ENCODE measurements at places on chromosomes 7 and 10. TPM values are rescaled to one million over a fixed set of nuclear protein-coding genes. Genes with fewer than 3 reads are reported as not detected.

DNA sequence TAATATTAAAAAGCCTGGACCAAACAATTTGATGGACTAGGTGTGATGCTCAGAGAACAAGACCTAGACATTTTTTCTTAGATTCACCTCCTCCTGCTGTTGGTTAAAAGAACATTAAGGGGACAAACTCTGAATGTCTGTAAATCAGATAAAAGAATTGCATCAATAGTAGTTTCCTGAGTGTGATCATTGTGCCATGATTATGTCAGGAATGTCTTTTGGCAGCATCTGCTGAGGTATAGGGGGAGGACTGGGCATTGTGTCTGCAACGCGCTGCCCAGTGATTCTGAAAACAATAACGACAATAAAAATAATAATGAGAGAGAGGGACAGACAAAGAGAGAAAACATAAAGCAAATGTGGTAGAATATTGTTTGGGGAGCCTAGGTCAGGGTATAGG is 6.9 kb downstream of the C7orf57 start:
- no peaks in the 10 kb centered on the region for H3K36me3 ChIP-seq
- H3K27me3 ChIP-seq, result no peaks in the 10 kb centered on the region
- H3K27ac ChIP-seq, result no peak overlapping the region
- DNase-seq, result no peak

DNA sequence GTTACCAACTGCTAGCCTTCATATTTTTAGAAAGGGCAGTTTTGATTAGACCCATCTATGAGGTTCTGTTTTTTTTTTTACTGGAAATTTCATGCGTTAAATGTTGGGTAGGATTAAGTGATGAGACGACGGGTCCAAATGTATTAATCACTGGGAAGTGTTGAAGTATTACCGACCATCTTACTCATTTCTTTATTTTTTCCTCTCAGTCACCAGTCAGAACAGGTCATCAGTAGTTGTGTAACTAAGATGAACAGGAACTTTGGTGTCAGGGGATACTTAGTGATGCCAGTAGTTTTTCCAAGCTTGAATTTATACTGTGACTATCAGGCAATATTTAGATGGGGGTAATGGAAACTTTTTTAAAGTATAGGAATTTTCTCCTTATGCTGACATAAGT is 14.2 kb downstream of the TFAM start:
- H3K4me1 ChIP-seq, result no peaks in the 10 kb centered on the region
- peaks cover 5% of the 10 kb centered on the region for H3K36me3 ChIP-seq
- no peaks in the 10 kb centered on the region for H3K27me3 ChIP-seq
- no peak for DNase-seq
- H3K27ac ChIP-seq, result no peak overlapping the region

GRCh38 chr10:106592396-106592795 is 572.1 kb downstream of the SORCS1 start:
- no peak overlapping the region for H3K27ac ChIP-seq
- no peak for DNase-seq
- H3K4me3 ChIP-seq, result no peak overlapping the region

GRCh38 chr7:28155019-28155660 is 25.5 kb downstream of the JAZF1 start:
- H3K36me3 ChIP-seq, result no peaks in the 10 kb centered on the region
- H3K27me3 ChIP-seq, result no peaks in the 10 kb centered on the region
- H3K27ac ChIP-seq, result no peak overlapping the region
- DNase-seq, result no peak
- H3K4me3 ChIP-seq, result no peak overlapping the region

DNA sequence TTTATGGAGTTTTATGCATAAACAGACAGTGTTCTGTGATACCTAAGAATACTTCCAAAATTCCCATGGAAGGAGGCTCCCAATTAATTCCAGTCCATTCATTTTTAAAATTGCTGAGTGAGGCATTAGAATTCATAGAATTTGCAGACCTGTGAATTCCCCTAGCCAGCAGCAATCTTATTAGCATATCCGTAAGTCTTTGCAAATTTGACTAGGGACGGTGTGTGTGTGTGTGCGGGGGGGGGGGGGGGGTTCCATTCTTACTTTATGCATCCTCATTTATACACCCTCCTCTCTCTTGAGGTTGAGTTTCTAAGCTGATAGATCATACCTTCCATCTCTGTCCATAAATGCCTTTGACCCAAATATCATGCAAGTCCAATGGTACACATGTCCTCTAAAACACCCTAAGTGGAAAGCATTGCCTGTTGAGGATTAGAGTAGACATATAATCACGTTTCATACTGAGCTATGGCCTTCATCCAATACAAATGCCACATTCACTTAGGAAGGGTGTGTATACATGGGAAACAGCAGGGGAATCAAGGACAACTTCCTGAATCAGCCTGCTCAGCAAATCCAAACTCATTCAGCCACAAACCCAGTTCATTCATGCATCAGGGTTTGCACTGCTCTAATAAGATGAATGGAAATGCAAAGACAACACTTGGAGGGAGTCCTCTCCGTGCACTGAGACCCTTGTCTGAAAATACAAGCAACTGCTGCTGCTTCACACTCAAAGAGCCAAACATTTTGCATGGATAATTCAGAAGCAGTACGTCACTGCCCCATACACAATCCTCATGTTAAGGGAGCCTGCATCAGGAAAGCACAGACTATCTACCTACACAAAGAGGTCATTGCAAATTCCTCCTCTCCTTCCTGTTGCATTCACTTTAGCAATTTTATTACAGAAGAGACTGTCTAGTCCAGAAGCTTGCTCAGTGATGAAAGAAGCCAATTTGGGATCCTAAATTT is 350.8 kb downstream of the KCNMA1 start:
- H3K27me3 ChIP-seq, result no peaks in the 10 kb centered on the region
- no peak for DNase-seq
- H3K27ac ChIP-seq, result no peak overlapping the region

DNA sequence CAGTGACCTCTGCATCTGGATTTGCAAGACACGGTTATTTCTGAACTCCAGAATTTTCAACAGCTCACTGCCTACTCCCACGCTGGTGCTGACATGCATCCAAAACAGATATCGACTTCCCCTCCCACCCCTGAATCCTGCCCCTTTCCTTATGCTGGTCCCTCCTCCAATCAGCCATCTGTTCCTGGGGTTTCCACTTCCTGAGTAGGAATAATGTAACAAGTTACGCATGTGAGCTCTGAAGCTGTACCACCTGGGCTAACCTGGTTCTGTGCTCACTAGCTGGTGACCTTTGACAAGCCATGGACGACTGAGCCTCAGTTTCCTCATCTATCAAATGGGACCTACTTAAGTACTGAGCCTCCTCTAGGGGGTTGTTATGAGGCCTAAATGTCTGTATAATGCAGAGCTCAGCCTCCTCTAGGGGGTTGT is 1.7 kb upstream of the NCAPG2 start:
- no peak for DNase-seq
- no peak overlapping the region for H3K4me3 ChIP-seq
- no peaks in the 10 kb centered on the region for H3K4me1 ChIP-seq

- H3K27me3 ChIP-seq, result no peaks in the 10 kb centered on the region
- H3K36me3 ChIP-seq, result peaks cover 8% of the 10 kb centered on the region
- H3K4me1 ChIP-seq, result no peaks in the 10 kb centered on the region
These were observed 48.6 kb downstream of the CUL2 start for GRCh38 chr10:35041502-35041879.

- no peaks in the 10 kb centered on the region for H3K4me1 ChIP-seq
- DNase-seq, result no peak
- no peak overlapping the region for H3K27ac ChIP-seq
- H3K27me3 ChIP-seq, result no peaks in the 10 kb centered on the region
- no peaks in the 10 kb centered on the region for H3K36me3 ChIP-seq
These were observed 3.8 kb downstream of the REPIN1 start for GRCh38 chr7:150372271-150373048.

- H3K27ac ChIP-seq, result no peak overlapping the region
- peaks cover 7% of the 10 kb centered on the region for H3K4me1 ChIP-seq
- no peak for DNase-seq
These were observed 116.9 kb upstream of the SVIL start for GRCh38 chr10:29751684-29752083.

- DNase-seq, result peak; percentile 76
- H3K27me3 ChIP-seq, result peaks cover 6% of the 10 kb centered on the region
- no peaks in the 10 kb centered on the region for H3K4me1 ChIP-seq
- H3K27ac ChIP-seq, result no peak within 1 kb of the TSS
These were observed at the start of gene TMEM229A for GRCh38 chr7:124032369-124033094. Gene TMEM229A, minus strand, starts transcription at chr7:124033067. Its CDS starts 64 bp downstream, at chr7:124033003.

- H3K27ac ChIP-seq, result no peak within 1 kb of the TSS
- H3K36me3 ChIP-seq, result no peaks in the 10 kb centered on the region
- peak within 1 kb of the TSS; percentile 19 for H3K4me3 ChIP-seq
- no peaks in the 10 kb centered on the region for H3K4me1 ChIP-seq
- H3K27me3 ChIP-seq, result no peaks in the 10 kb centered on the region
These were observed at the start of gene MEST for GRCh38 chr7:130491841-130492522. Gene MEST, plus strand, starts transcription at chr7:130492085. Its CDS starts 229 bp downstream, at chr7:130492314.

- H3K27ac ChIP-seq, result no peak overlapping the region
- no peaks in the 10 kb centered on the region for H3K4me1 ChIP-seq
- no peak for DNase-seq
- no peaks in the 10 kb centered on the region for H3K36me3 ChIP-seq
- no peaks in the 10 kb centered on the region for H3K27me3 ChIP-seq
These were observed 17.5 kb downstream of the NUDT1 start for GRCh38 chr7:2259480-2259879.

DNA sequence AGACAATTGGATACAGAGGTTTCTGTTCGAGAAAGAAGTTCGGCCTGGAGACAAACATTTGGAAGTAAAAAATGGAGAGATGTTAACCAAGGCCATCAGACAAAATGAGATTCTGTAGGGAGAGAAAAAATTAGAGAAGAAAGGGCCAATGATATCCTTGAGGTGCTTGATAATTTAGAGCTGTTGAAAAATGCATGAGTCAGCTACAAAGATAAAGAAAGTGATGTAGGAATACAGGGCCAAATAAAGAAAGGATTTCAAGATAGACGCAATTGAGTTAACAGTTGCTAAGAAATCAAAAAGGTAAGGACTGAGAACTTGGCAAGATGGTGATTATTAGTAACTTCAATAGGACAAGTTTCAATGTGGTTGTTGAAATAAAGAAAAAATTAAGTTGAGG is 384.2 kb upstream of the SEMA3A start:
- no peak for DNase-seq
- H3K4me1 ChIP-seq, result no peaks in the 10 kb centered on the region
- no peaks in the 10 kb centered on the region for H3K36me3 ChIP-seq
- no peak overlapping the region for H3K4me3 ChIP-seq
- H3K27me3 ChIP-seq, result no peaks in the 10 kb centered on the region
- H3K27ac ChIP-seq, result no peak overlapping the region

DNA sequence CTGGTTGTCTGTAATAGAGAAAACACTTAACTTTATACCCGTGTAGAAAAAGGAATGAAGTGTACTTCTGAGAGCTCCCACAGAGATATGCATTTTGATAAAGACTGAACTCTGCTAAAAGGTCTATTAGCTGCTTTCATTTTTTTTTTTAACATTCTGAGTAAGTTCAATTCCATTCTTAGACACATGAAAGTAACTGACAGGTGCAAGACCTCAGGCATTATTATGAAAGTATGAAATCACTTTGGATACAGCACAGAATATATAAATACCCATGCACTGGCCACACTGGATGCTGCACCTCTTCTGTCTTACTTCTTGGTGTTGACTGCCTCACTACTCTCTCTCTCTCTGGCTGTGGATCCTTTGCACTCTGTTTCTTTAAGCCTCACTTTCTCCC is 46.2 kb downstream of the VWDE start:
- H3K27me3 ChIP-seq, result no peaks in the 10 kb centered on the region
- H3K4me1 ChIP-seq, result no peaks in the 10 kb centered on the region

- H3K27me3 ChIP-seq, result no peaks in the 10 kb centered on the region
- H3K4me1 ChIP-seq, result peaks cover 3% of the 10 kb centered on the region
- H3K36me3 ChIP-seq, result no peaks in the 10 kb centered on the region
These were observed 30.6 kb downstream of the SMNDC1 start for GRCh38 chr10:110274072-110274627.

DNA sequence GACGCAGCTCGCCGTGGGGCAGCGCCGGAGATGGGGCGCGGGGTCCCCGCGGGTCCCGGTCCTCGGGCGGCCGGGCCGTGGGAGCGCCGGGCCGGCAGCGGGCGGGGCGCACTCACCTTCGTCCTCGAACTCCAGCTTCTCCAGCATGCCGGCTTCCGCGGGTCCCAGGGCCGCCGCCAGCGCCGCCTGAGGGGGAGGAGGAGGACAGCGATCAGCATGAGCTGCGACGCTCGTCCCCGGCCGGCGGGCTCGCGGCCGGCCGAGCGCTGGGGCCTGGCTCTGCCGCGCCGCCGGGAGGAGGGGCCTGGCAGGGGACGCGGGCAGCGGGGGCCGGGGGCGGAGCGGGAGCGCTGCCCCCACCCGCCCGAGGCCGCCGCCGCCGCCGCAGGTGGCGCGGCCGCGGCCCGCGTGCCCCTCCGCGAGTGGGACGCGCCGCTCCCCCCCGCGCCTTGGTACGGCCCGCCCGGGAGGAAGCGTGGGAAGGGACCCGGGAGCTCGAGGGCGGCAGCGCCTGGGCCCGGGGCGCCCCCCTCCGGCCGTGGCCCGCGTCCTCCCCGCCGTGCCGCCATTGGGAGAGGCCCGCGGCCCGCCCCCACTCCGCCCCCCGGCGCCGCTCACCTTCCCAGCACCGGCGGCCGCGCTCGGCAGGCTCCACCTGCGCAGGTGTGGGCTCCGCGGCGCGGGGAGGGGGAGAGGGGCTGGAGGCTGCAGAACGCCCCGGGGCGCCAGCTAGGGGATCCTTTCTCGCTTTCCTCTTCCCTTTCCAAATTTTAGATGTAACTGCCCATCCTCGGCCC is 112.5 kb upstream of the RHEB start:
- DNase-seq, result peak; percentile 89
- no peaks in the 10 kb centered on the region for H3K36me3 ChIP-seq
- H3K4me1 ChIP-seq, result no peaks in the 10 kb centered on the region
- peak overlapping the region; percentile 98 for H3K27ac ChIP-seq

DNA sequence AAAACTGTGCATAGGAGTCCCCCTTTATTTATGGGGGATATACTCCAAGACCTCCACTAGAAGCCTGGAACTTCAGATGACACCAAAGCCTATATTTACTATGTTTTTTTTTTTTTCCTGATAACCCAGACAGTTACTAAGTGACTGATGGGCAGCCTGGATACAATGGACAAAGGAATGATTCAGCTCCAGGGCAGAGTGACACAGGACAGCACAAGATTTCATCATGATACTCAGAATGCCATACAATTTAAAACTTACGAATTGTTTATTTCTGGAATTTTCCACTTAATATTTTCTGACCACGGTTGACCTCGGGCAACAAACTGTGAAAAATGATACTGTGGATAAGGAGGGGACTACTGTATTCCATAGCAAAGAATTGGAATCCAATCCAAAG is 843.6 kb downstream of the PCDH15 start:
- no peaks in the 10 kb centered on the region for H3K27me3 ChIP-seq
- H3K4me1 ChIP-seq, result no peaks in the 10 kb centered on the region
- no peak overlapping the region for H3K4me3 ChIP-seq
- no peak overlapping the region for H3K27ac ChIP-seq

GRCh38 chr10:37865957-37866803 is 8.8 kb upstream of the ZNF248 start:
- H3K36me3 ChIP-seq, result no peaks in the 10 kb centered on the region
- no peak for DNase-seq
- H3K4me1 ChIP-seq, result no peaks in the 10 kb centered on the region
- H3K4me3 ChIP-seq, result no peak overlapping the region
- no peaks in the 10 kb centered on the region for H3K27me3 ChIP-seq

The OPN4 gene
- not detected for total RNA-seq

The ERLIN1 gene
- 12.5 TPM for total RNA-seq

The WEE2 gene
- not detected for total RNA-seq

The CHRM2 gene
- total RNA-seq, result not detected
